ENCODE measurements at places on chromosomes 1 and 21.

DNA sequence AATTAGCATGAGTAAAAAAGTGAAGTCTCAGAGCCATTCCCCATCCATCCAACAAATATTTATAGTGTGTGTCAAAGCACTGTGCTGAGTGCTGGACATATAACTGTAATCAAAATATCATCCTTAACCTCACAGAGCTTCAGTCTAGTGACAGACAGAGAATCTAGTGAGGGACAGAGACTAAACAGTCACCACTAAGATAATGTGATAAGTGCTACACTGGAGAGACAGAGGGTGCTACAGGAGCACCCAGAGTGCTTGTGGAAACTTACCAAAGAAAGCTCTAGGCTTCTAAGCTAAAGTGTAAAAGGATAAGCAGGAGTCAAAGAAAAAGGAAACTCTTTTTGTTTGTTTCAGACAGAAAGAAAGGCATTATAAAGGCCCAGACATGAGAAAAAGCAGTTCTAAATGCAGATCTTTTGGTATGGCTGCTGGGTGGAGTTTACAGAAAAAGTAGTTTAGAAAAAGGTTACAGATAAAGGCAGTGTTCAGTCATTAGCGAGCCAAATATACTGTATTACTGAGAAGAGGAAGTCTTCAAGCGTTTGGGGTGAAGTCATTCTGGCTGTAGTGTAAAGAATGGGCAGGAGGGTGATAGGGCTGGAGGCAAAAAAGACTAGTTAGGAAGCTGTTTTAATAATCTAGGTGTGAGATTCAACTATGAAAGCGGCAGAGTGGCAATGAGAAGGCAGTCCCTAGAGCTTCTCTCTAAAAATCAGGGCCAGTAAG, 83.8 kb downstream of the SCMH1 start:
- no peak for DNase-seq

GRCh38 chr1:29581256-29581655, 344.9 kb downstream of the PTPRU start:
- DNase-seq = no peak

GRCh38 chr1:32307324-32307723, 15.4 kb downstream of the HDAC1 start:
- DNase-seq = no peak

- no peak for DNase-seq
Observed at GRCh38 chr1:9904596-9904995, 5.5 kb downstream of the CTNNBIP1 start.

DNA sequence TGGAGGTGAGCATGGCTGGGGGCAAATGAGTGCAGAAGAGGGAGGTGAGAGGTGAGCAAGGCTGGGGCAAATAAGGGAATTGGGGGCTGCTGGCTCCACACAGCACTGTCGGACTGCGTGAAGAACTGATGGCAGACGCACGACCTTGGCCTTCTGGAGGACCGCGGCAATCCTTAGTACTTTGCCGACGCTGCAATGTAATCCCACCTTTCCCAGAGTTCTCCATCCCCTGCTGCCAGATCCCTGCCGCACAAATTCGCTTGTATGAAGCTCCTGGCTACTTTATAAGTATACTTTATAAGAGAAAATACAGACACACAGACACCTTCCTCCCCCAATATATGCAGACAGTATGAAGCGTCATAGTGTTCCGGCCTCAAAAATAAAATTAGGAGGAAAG, 472.4 kb downstream of the SMYD3 start:
- no peak for DNase-seq

DNA sequence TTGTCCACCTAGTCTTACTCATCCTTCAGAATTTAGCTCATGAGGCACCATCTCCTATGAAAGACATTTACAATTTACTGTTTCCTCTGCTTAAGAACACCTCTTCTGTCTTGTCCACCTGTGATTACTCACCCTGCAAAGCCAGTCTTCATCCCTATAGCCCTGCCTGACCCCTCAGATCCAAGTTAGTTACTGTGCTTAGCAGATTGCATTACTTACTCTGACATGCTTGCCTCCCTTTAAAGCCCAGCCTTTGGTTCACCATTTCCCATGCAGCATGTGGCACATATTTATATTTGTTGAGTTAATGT, 60.9 kb upstream of the VCAM1 start:
- DNase-seq = no peak

DNA sequence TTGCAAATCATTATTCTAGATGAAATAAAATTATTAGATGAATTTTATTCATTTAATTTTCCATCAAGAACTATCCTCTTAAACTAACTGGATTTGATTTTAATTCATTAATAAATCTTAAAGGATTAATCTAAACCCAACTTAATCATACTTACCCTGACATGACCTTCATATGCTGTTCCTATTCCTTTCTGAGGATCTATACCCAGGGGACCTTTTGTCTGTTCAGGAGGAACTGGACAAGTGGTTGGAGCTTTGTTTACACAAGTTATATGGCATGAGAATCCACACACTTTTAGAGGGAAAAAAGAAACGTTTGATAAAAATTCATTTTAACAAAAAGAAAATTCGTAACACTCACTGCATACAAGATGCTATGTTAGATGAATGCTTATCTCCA, 95.2 kb downstream of the COQ8A start:
- no peak for DNase-seq

DNA sequence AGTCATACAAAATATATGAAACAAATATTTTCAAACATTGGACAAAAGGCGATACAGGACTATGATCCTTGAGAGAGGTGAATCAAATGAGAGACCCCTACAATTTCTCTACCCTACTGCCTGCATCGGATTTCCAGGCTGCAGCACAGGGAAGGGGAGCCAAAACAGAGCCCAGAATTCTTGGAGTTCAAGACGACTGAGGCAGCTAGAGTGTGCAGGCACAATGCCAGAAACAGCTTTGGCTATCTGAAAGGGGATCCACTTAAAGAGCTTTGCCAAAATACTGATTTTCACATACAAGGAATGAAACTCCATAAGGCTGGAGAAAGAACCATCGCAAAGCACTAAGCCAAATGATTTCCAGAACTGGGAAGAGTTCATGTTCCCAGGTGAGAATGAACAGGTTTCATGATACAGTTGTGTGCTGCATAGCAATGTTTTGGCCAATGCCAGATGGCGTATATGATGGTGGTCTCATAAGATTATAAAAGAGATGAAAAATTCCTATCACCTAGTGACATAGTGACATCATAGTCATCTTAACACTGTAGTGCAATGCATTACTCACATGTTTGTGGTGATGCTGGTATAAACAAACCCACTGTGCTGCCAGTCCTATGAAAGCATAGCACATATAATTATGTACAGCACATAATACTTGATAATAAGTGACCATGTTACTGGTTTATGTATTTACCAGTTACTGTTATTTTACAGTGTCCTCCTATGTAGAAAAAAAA, 77.5 kb downstream of the KCND3 start:
- DNase-seq = no peak

DNA sequence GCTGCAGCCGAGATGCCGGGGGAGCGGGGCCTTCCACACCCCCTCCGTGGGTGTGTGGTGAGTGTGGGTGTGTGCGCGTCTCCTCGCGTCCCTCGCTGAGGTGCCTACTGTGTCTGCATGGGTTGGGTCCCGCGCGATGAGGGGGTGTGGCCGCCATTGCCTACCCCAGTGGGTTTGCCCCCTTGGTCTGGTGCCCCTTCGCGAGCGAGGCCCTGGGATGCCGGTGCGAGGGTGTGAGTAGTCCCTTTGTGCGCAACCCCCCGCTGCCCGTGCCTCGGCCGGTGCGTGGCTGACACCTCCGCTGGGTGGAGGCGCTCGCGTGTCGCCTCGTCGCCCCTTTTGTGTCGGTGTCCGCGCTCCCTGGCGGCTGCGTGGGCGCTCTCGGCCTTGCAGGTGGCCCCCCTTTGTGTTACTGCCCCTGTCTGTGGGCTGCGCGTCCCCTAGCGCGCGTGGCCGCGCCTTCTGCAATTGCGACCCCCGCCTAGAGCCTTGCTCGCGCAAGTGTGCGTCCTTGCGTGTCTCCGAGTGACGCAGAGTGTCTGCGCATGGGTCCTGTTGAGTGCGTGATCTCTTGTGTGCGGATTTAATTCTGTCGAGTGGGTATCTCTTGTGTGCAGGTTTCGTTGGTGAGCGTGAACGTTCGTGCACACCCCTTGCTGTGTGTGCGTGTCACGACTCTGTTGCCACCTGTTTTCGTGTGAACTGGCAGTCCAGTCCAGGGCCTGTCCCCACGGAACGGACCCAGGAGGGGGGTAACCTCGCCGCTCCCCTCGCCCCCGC, 553 bp downstream of the TTC3 start:
- DNase-seq = peak; percentile 75

- no peak for DNase-seq
Observed at GRCh38 chr1:73860421-73860950, 337.5 kb downstream of the LRRIQ3 start.

DNA sequence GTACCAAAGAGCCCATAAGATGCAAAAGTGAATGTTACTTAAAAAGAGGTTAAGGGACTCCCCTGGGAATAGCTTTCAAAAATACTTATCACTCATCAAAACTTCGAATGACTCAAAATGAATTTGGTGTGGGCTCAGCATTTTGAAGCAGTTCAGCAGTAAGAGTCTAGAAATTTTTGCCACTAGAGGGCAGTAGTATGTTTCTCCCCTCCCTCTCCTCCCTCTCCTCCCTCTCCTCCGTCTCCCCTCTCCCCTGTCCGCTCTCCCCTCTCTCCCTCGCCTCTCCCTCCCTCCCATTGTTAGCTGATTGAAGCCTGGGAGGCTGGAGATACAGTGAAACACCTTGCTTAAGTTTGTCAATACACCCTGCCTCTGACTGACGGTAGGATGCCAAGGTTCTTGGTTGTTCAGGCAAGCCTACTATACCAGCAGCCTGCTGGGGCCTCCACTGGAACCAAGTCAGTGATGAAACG, 70.8 kb upstream of the TENT5C start:
- DNase-seq = peak; percentile 6

DNA sequence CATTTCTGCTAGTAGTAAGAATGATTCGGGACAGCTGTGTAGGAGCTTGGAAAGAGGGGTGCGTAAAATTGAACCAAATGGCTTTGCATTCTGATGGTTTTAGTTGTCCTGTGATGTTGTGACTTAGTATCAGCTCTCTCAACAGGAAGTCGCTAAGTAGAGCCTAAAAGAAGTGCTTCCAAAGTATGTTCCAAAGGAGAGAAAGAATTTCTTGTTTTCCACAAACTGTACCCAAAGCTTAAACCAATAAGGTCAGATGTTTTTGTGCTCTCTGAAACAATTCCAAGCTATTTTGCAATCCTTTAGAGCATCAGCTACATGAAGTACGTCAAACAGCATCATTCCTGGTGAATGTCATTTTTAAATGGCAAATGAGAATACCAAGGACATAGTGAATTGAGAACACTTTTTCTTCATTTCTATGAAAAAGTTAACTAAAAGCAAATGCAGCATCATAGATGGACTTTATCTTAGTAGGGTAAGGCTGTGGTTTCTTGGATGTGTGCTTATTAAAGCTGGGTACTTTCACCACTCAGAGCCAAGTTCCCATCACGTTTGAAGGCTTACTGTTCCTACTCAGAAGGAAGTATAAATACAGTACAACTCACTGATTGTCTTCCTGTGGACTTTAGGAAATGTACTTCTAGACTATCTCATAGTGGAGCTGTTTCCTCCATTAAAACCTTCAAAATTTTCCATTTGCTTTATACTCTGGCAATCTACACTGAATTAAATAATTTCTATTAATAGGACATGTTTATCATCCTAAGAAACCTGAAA, 148.6 kb downstream of the C1orf21 start:
- DNase-seq = no peak

GRCh38 chr21:28904961-28905435, 87.7 kb downstream of the LTN1 start:
- DNase-seq = no peak

- no peak for DNase-seq
Observed at GRCh38 chr21:36203603-36203889, 46.9 kb downstream of the DOP1B start.

DNA sequence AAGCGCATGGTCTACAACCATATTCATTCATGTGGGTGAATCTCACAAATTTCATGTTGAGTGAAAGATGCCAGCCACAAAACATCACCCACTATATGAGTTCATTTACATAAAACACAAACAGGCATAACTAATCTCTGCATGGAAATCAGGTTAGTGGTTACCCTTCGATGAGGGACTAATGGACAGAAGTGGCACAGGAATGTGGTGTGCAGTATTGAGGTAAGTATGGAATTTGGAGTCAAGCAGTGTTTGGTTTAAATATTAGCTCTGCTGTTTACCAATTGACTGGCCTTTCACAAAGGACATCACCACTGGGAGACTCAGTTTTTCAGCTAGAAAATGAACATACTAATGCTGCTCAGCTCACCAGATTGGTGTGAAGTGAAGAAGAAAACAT, 24.2 kb downstream of the CCDC185 start:
- no peak for DNase-seq

- no peak for DNase-seq
Observed at GRCh38 chr21:37490084-37490483, 123.5 kb downstream of the DYRK1A start.

DNA sequence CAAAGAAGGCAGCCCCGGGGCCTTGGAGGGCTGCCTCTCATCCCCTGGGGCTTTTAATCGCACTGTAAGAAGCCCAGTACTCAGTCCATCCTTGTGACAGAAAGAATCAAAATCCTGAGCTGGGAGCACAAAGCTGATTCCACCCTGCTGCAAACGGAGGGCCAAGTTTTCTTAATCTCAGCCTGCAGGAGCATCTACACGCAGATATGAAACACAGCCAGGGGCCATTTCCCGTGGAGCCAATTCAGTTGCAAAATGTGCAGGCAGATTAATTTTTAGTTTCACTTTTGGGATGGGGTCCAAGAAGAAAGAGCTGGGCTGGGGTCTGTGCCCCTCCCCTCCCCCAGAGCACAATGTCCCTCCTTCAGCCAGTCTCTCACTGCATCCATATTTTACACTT, 4.4 kb downstream of the LYPD8 start:
- no peak for DNase-seq

GRCh38 chr1:20590306-20590777, 1.4 kb downstream of the CDA start:
- no peak for DNase-seq

Measured in activated naive CD4-positive, alpha-beta T cell (primary cell).